Neural crest cell (in vitro differentiated cells): ENCODE measurements at places on chromosomes 5 and 9. TPM values are rescaled to one million over a fixed set of nuclear protein-coding genes. Genes with fewer than 3 reads are reported as not detected.

DNA sequence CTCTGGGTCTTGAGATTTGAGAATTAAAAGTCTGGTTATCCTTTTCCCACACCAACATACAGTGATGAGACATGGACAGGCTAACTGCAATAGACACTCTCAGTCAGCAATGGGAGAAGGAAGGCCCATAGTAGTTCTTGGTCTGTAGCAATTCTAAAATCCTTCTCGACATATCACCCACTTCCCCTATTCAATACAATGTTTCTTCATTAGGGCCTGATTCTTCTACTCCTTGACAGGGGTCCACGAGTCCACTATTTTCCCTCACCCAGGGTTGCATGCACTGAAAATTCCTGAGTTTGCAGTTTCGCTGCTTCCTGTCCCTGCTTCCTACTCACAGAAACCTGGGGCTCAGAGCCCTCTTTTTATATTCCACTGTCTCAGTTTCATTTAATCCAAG is 402.8 kb downstream of the MAT2B start:
- no peaks in the 10 kb centered on the region for H3K36me3 ChIP-seq
- H3K4me3 ChIP-seq = no peak overlapping the region
- H3K27me3 ChIP-seq = no peaks in the 10 kb centered on the region
- DNase-seq = no peak

- H3K27me3 ChIP-seq = no peaks in the 10 kb centered on the region
- H3K27ac ChIP-seq = no peak overlapping the region
- H3K4me3 ChIP-seq = no peak overlapping the region
Observed at GRCh38 chr9:72427801-72428200, 62.8 kb upstream of the ZFAND5 start.

DNA sequence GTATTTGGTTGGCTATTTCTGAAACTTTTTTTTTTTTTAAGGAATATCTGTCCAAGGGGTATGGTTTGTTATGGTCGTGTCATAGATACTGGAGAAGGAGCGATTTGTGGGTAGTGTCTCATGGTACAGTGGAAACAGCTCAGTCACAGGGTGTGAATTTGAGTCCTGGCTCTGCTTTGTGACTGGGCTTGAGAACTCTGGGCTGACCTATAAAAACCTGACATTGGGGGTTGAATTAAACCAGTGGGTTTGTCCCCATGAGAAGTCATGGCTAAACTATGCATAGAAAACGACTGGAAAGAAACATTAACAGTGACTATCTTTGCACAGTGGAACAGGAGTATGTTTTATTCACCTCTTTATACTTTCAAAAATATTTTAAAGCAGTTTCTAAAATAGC is 54.7 kb downstream of the MACROH2A1 start:
- peaks cover 2% of the 10 kb centered on the region for H3K36me3 ChIP-seq
- H3K4me1 ChIP-seq = no peaks in the 10 kb centered on the region
- DNase-seq = no peak
- peak overlapping the region; percentile 43 for H3K27ac ChIP-seq
- H3K4me3 ChIP-seq = no peak overlapping the region
- H3K27me3 ChIP-seq = no peaks in the 10 kb centered on the region

DNA sequence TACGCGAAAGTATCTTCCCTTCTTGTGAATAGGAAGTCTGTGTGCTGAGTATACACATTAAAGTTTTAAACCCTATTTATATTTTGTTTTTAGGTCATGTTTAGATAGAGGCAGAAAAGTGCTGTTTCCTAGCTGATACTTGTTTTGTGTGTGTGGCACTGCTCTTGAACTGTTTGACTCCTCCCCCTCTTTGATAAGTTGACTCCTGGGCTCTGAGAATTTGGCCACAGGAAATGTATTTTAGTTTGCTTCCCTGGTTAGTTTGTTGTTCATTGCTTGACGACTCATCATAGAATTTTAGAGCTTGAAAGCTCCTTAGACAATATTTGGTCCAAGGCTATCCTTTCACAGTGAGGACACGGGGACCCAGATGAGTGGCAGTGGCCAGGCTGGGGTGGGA is 2.0 kb upstream of the CDC14B start:
- H3K4me3 ChIP-seq = peak overlapping the region; percentile 52
- H3K27me3 ChIP-seq = peaks cover 3% of the 10 kb centered on the region
- H3K27ac ChIP-seq = no peak overlapping the region
- no peaks in the 10 kb centered on the region for H3K36me3 ChIP-seq
- DNase-seq = no peak
- H3K4me1 ChIP-seq = peaks cover 38% of the 10 kb centered on the region

GRCh38 chr9:92650839-92651621 is 18.9 kb downstream of the IPPK start:
- H3K27ac ChIP-seq = no peak overlapping the region
- peaks cover 5% of the 10 kb centered on the region for H3K4me1 ChIP-seq
- no peaks in the 10 kb centered on the region for H3K27me3 ChIP-seq
- no peak for DNase-seq
- H3K4me3 ChIP-seq = no peak overlapping the region

GRCh38 chr9:115422932-115423440 is 305.0 kb upstream of the TNC start:
- no peaks in the 10 kb centered on the region for H3K4me1 ChIP-seq
- H3K27me3 ChIP-seq = no peaks in the 10 kb centered on the region
- H3K36me3 ChIP-seq = no peaks in the 10 kb centered on the region
- H3K27ac ChIP-seq = no peak overlapping the region

GRCh38 chr9:108156270-108156998 is 666.9 kb upstream of the KLF4 start:
- H3K4me1 ChIP-seq = no peaks in the 10 kb centered on the region
- no peak overlapping the region for H3K4me3 ChIP-seq
- H3K27ac ChIP-seq = no peak overlapping the region
- H3K27me3 ChIP-seq = no peaks in the 10 kb centered on the region
- H3K36me3 ChIP-seq = no peaks in the 10 kb centered on the region

DNA sequence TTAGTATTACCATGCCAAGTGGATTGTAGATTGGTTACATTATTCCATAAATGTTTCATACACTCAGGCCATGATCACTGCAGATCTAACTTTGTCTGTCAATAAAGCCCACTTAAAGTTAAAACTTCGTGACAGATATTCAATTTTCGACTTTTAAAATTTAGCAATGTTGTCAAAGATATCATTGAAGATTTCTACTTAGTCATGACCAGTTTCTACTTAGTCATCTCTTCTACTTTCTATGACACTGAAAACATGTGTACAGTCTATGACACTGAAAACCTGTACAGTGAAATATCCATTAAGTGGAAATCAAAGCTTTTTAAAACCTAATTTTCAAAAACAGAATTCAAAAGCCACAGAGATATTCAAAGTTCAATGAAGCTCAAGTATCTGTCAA is 258.2 kb downstream of the MCTP1 start:
- H3K36me3 ChIP-seq = peaks cover under 1% of the 10 kb centered on the region
- no peak for DNase-seq
- no peak overlapping the region for H3K27ac ChIP-seq
- H3K4me1 ChIP-seq = no peaks in the 10 kb centered on the region

Gene OCLN
- 6.7 and 7.9 TPM in 2 replicates for total RNA-seq

Gene NUTM2F
- total RNA-seq = 0.09 TPM in 1 of 2 replicates, not detected in the other

Gene MELK
- 59.2 and 60.4 TPM in 2 replicates for total RNA-seq

Gene SV2C
- 0.33 and 0.66 TPM in 2 replicates for total RNA-seq
